Naive B cell (primary cell): ENCODE measurements at places on chromosomes 6 and 20. TPM values are rescaled to one million over a fixed set of nuclear protein-coding genes. Genes with fewer than 3 reads are reported as not detected.
A peak's percentile ranks its signal among the peaks of the same experiment; 100 is the strongest.

The HLA-G gene
- 1.4 TPM for polyA plus RNA-seq

The PACRG gene
- not detected for polyA plus RNA-seq

DNA sequence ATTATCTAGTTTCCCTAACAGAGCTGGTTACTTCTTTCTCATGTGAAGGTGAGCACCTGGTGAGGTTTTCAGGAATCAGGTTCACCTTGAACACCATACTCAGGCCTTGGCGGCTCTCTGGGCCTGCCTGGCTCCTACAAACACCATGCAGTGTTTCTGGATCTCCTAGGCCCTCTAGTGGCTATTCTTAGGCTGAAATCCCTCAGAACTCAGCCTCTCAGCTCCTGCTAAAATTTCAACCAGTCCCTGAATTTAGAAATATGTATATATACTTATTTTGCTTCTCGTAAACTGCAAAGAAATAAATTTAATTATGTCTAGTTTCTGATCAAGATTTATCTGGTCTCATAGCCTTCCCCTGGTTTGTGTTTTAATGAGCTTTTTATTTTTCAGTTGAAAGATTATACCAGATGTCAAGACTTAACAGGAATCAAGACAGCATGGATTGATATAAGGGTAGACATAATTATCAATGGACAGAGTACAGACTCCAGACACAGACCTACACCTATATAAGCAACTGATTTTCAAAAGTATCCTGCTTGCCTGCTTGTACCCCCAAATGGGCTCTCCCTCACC, 55.9 kb downstream of the ANKEF1 start:
- H3K27ac ChIP-seq: no peak overlapping the region
- H3K27me3 ChIP-seq: peaks cover 18% of the 10 kb centered on the region
- no peak overlapping the region for H3K4me3 ChIP-seq
- no peaks in the 10 kb centered on the region for H3K4me1 ChIP-seq
- H3K36me3 ChIP-seq: no peaks in the 10 kb centered on the region
- peak; percentile 21 for DNase-seq

DNA sequence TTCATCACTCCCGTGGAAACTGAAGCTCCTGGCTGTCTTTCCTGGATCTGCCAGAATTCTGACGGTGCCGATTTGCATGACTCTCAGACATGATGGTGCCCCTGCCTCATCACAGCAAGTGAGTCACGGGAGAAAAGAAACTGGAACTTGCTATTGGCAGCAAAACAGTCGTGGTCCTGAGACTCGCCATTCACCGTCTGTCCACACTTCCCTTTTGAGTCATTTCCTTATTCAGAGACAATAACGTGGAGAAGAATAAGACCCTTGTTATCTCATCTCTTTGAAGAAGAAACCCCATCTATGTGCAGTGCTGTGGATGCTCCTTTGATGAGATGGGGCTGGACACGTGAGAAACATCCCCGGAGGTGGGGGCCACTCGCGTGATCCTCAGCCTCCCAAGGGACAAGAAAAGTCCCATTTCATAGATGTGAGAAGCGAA, 4.2 kb downstream of the GPR31 start:
- H3K36me3 ChIP-seq: no peaks in the 10 kb centered on the region
- H3K4me1 ChIP-seq: peaks cover 12% of the 10 kb centered on the region
- H3K27ac ChIP-seq: peak overlapping the region; percentile 7
- peak overlapping the region; percentile 65 for H3K4me3 ChIP-seq

DNA sequence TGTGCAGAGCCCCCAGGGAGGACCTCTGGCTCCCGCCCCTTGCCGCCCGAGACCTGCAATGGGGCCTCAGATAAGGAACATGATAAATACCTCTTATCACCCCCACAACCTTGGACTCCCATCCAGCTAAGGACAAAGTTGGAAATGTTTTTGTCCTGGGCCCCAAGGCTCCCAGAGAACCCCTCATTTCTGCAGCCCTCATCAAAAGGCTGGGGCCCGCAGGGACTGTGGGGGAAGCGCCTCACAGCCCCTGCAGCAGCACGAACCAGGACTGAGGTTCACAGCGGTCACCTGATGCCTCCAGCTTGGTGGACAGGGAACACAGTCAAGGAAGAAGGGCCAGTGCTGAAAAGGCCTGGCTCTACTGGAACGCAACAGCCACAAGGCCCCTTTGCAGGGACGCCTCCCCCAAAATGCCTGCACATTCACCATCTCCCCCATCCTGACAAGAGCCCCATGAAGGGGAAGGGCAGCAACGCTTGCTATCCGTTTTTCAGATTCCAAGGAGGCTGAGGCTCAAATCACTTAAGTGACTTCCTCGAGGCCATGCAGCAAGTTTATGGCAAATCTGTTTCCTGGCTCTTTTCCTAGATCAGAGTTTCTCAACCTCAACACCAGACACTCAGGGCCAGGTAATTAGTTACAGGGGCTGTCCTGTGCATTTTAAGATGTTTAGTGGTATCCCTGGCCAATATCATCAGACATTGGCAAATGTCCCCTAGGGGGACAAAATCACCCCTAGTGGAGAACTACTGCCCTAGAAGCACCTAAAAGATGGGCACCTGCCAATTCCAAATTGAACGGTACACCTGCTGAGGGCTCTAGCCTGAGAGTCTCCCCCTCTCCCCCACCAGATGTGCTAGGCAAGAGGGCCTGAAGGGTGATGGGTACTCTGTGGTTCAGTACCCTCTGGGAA, 10.6 kb downstream of the TFEB start:
- peak overlapping the region; percentile 96 for H3K4me3 ChIP-seq
- DNase-seq: no peak
- H3K27me3 ChIP-seq: no peaks in the 10 kb centered on the region
- no peaks in the 10 kb centered on the region for H3K36me3 ChIP-seq

- H3K36me3 ChIP-seq: peaks cover 8% of the 10 kb centered on the region
- no peak overlapping the region for H3K27ac ChIP-seq
- no peaks in the 10 kb centered on the region for H3K27me3 ChIP-seq
- no peak for DNase-seq
- H3K4me3 ChIP-seq: no peak overlapping the region
Observed at GRCh38 chr6:107357031-107357430, 102.3 kb downstream of the PDSS2 start.

The PXDC1 gene
- polyA plus RNA-seq: 3.1 TPM
